ENCODE measurements at places on chromosomes 3 and 15. TPM values are rescaled to one million over a fixed set of nuclear protein-coding genes. Genes with fewer than 3 reads are reported as not detected.

Gene HACL1
- 19.8 TPM for total RNA-seq

GRCh38 chr3:197420115-197420514 is 121.7 kb upstream of the DLG1 start:
- no peak for DNase-seq

- no peak for DNase-seq
Observed at GRCh38 chr15:20643829-20644425, 102.3 kb upstream of the GOLGA6L6 start.

GRCh38 chr3:66428733-66429132 is 72.1 kb downstream of the LRIG1 start:
- DNase-seq = peak; percentile 95

DNA sequence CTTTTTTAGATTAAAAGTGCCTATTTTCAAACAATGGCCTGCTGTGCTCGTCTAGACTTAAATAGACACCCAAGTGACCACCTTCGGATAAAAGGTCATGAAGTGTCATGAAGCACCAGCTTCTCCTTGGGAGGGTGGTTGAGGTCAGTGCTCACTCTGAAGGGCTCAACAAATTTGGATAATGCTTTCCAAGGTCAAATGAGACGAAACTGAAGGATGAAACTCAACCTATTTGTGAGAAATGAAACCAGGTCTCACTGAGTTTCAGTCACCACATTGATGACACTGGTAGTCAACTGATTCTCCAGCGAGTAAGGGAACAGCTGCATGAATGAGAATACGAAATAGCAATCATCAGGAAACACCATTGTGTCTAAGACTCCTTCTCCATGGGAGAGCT is 852.6 kb downstream of the NTRK3 start:
- DNase-seq = no peak

GRCh38 chr3:172658344-172659245 is 52.3 kb downstream of the NCEH1 start:
- DNase-seq = peak; percentile 99

Gene GOLGA8G
- total RNA-seq = not detected

Gene WDR73
- total RNA-seq = 18.5 TPM

- DNase-seq = no peak
Observed at GRCh38 chr3:195071011-195071728, 199.8 kb downstream of the XXYLT1 start.

Gene PRSS50
- total RNA-seq = 0.29 TPM

Gene ZNF619
- 5.1 TPM for total RNA-seq

- no peak for DNase-seq
Observed at GRCh38 chr3:133303430-133303829, 96.4 kb upstream of the BFSP2 start.

- DNase-seq = peak; percentile 4
Observed at GRCh38 chr3:152719264-152719663, 115.7 kb upstream of the P2RY1 start.

DNA sequence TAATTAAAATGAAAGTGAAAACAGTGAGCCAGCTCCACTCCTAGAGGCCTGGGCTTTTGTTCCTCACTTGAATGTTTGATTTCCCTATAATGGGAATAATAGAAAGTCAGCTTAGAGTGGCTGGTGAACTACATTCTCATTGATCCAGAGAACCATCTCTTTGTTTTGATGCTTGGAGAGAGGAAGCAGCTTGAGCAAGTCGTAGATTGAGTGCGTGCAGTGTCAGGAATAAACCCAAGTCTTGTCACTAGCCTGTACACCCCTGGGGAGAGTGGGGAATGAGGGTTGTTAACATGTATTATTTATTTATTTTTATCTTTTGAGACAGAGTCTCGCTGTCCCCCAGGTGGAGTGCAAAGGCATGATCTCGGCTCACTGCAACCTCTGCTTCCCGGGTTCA is 885 bp upstream of the LSG1 start:
- no peak for DNase-seq

DNA sequence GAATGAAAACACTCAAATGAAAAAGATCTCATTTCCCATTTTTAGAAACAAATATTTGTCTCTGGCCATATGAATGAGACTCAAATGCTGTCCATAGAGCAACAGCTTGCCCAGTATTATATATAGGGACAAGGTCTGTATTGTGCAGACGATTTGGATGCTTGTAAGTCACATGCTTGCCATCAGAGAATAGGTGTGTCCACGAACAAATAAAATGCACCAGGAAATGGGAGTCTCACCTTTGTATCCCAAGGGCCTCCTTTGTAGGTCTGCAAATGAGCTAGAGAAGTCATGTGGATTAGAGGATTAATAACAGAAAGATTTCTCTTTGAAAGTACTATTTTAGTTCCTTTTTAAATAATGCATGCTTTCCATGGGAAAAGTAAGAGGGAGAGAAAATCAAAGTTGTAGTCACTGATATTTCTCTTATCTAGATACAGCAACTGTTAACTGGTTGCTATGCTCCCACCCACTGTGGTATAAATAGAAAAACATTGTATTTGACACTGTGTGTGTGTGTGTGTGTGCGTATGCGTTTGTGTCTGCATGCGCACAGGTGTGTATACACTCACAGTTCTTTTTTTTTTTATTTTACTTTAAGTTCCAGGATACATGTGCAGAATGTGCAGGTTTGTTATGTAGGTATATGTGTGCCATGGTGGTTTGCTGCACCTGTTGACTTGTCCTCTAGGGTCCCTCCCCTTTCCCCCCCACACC is 383.4 kb upstream of the ARRDC4 start:
- no peak for DNase-seq

GRCh38 chr15:90287101-90287500 is 21.6 kb downstream of the NGRN start:
- DNase-seq = no peak

DNA sequence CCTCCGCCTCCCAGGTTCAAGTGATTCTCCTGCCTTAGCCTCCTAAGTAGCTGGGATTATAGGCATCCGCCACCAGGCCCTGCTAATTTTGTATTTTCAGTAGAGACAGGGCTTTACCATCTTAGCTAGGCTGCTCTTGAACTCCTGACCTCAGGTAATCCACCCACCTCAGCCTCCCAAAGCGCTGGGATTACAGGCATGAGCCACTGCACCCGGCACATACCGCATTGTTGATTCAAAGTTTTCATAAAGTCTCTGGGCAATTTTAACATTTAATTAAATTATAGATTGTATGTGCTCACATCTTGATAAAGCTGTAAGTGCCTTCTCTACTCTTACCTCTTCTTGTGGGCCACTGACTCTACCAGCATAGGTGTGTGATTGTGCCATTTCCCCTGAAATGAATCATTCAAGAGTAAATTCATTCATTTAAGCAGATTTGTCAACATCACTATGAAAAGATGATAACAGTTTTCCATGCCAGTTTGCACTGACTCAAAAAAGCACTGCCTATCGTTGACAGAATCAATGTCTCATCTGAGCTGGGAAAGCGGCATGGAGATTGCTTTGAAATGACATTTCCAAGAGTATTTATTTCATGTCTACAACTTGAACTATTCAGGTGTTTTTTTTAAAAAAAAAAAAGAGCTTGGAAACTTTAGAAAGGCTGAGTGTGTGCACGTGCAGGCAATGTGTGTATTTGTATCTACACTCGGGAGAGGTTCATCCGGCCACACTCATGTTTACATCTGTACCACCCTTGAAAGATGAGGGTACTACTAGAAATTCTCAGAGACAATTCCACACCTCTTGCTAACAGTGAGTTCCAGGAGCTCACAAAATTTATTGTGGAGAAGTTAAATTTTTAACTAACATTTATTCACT is 3.5 kb downstream of the BCL2A1 start:
- no peak for DNase-seq

DNA sequence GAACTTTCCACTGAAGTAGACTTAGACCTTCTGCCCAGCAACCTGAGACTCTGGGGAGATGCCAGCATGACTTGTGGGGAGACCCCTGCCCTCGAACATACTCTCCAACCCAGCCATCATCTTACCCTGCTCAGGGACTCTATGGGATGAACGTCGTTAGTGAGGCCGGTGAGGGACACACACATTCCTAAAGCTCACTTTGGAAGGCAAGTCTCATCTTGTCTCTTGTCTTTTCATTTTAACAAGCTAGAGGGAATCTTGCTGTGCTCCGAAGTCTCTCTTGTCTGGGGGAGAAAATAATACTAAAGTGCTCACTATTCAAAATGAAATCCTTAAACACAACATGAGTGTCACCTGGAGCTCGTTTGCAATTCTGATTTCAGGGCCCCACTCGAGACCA is 239.5 kb upstream of the HES1 start:
- DNase-seq = no peak

GRCh38 chr3:45098310-45098709 is 47.9 kb downstream of the CDCP1 start:
- DNase-seq = no peak

- DNase-seq = no peak
Observed at GRCh38 chr3:14206548-14207177, 28.0 kb downstream of the LSM3 start.

DNA sequence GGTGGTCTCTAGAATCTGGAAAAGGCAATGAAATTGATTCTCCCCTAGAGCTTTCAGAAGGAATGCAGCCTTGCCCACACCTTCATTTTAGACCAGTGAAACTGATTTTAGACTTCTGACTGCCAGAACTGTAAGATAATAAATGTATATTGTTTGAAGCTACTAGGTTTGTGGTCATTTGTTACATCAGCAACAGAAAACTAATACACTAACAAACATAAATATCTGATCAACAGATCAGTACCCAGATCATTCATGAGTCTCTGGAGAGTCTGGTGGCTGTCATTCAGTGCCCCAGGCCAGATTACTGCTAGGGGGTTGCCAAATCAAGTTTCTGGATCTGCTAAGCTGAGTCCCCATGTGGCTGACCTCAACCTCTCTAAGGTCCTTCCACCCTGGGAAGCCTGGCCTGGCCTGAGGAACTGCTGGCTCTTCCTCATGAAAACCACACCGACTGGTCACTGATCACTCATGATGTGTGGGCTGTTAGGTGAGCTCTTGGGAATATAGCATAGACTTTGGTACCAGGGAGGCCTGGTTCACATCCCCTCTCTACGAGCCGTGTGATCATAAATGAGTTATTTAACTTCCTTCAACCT is 11.1 kb upstream of the LACTB start:
- DNase-seq = no peak

Gene ELL3
- 1.3 TPM for total RNA-seq
